ENCODE measurements at places on chromosomes 2 and 18.

DNA sequence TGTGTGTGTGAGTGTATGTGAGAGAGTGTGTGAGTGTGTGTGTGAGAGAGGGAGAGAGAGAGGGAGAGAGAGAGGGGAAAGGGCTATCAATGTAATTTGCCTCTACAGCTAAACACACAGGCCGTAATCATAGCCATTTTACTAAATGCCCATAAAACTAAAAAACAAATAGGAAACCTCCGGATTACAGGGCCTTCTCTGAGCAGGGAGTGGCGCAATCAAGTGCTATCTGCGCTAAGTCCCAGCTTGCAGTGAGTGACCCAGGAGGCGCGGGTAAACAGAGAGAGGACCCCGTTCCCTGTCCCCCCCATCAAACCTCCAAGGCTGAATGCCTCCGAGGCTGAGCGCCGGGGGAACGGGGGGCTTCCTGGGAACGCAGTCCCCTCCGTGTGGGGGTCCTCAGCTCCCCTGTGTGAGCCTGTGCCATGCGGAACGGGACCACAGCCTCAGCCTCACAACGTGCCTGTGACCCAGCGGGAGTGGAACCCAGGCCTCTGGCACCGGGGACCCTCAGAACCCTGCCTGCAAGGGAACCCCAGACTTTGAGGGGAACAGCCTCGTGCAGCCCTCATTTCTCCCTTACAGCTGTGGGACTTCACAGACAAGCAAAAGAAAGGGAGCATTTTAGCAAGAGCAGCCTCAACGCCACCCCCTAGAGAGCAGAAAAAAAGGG is 54.7 kb upstream of the ID2 start:
- no peak for DNase-seq

GRCh38 chr18:10912790-10913545 is 236.4 kb downstream of the PIEZO2 start:
- no peak for DNase-seq

DNA sequence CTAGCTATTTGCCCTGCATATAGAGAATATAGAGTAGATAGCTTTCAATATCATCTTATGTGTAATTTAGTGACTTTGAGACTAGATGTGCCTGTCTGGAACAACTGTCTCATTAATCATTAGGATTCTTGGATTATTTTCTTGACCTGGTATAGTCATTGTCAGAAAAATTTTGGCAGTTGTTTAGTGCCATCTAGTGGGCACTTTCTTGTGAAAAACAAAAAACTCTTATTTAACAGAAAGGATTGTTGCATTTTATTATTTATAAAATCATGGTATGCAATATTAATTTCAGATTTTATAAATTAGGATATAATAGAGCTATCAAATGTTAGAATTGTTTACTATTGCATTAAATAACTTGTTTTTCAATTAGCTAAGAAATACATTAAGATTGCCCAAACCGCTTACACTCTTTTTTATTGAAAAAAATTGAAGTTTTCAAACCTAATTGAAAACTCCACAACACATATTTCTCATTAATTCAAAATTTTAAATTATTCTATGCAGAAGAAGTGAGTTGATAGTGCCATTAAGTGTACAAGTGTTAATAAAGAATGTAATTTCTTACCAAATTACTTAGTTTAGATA is 80.3 kb downstream of the DYNAP start:
- DNase-seq = no peak

DNA sequence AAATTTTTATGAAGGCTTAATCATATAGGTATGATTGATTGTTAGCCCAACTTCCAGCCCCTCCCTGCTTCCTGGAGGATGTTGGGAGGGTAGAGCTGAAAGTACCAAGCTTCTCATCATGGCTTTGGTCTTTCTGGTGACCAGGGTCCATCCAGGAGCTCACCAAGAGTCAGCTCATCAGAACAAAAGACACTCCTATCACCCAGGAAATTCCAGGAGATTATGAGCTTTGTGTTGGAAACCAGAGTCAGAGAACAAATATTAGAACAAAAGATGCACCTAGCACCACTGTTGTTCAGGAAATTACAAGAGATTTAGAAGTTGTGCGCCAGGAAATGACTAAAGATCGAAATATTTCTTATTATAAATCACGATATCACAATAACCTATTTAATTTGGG is 119.9 kb upstream of the THUMPD2 start:
- DNase-seq = no peak

DNA sequence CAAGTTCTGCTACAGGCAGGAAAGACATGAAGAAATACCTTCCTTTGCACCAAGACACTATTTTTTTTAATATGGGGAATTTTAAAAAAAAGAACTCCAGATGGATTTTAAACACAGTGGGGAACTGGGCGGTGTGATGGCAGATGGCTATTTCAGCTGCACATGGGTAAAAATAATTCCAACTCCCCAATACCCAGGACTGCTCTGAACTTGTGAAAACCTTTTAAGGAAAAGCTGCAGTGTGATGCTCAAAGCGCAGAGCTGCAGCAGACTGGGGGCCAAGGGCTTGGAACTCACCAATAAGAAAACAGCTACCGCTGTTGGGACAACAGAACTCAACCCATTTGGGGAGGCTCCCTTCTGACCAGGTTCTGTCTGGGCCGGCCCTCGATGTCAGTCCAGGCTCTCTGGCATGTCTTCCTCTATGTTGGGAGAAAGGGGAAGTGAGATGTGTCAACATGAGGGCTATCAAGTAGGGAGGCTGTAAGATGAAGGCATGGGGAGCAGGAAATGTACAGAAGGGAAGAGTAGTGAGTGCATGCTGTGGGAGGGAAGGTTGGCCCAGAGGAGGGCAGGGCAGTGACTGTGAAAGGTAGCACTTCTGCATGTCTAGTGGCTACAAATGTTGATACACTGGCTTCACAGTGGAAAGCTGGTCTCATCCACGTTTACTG is 64.0 kb upstream of the SLC14A2 start:
- DNase-seq = no peak
